ENCODE measurements at places on chromosomes 11 and 22.

DNA sequence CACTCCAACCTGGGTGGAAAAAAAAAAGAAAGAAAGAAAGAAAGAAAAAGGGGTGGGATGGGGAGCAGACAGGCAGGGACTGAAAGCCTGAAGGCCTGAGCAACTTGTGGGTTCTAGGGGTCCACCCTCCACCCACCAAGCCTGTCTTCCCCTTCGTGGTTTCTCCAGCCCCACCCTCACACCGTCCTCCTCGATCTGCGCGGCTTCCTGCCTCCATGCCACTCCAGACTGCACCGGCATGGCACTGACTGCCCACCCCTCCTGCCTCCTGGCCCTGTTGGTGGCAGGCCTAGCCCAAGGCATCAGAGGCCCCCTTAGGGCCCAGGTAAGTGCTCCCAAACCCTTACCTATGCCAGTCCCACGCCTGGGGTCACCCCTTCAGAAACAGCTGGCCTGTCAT lies at the start of gene CTSW:
CTSW (plus strand) TSS at position 221 of the 400 bp plus-strand sequence; CDS start at position 239, 18 bp downstream.
- no peak within 1 kb of the TSS for H3K4me3 ChIP-seq
- H3K27me3 ChIP-seq, result no peaks in the 10 kb centered on the region

DNA sequence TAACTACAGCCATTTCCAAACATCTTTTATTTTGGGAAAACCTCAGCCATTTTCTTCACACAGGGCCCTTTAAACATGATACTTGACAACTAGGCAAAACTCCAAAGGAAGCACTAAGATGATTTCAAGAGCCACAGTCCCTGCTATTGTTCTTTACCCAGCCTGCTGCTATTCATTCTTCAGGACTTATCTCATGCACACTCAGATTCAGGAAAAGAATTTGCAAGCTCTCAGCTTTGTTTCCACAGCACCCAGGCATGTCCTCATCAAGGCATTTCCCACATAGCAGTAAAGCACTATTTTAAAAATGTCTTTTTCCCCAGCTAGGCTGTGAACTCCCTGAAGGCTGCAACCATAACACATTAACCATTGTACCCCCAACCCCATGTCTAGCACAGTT lies 609.3 kb upstream of the CCDC90B start:
- no peak overlapping the region for H3K27ac ChIP-seq
- no peaks in the 10 kb centered on the region for H3K4me1 ChIP-seq
- H3K27me3 ChIP-seq, result no peaks in the 10 kb centered on the region
- H3K36me3 ChIP-seq, result no peaks in the 10 kb centered on the region

DNA sequence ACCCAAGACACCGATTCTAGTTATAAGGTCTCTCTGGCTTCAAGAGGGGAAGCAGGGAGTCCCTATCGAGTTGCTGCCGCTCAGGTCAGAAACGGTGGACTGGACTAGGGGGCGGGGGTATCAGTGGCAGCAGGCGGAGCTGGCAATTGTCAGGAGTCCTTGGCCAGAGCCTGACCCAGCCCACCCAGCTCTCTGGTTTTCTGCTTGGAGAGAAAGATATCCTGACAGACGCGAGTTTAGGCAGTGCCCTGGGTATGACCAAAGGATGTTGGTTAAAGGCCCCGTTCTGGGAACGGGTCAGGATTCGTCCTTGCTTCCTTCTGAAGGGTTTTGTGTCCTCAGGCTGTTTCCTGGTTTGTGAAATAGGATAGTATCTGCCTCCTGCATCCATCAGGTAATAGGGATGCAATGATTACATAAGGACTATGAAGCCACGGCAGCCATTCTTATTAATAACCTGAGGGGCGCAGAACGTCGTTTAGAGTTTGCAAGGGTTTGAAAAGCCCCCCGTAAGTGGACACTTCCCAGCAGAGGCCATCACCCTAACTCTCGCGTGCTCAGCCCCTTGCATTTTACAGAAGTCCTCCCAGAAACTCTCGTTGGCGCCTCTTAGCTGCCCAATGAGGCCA lies 700 bp upstream of the DEPDC5 start:
- H3K27ac ChIP-seq, result peak overlapping the region; percentile 95
- H3K4me3 ChIP-seq, result peak overlapping the region; percentile 88
- H3K36me3 ChIP-seq, result peaks cover 6% of the 10 kb centered on the region
- H3K4me1 ChIP-seq, result peaks cover 47% of the 10 kb centered on the region
- DNase-seq, result no peak

DNA sequence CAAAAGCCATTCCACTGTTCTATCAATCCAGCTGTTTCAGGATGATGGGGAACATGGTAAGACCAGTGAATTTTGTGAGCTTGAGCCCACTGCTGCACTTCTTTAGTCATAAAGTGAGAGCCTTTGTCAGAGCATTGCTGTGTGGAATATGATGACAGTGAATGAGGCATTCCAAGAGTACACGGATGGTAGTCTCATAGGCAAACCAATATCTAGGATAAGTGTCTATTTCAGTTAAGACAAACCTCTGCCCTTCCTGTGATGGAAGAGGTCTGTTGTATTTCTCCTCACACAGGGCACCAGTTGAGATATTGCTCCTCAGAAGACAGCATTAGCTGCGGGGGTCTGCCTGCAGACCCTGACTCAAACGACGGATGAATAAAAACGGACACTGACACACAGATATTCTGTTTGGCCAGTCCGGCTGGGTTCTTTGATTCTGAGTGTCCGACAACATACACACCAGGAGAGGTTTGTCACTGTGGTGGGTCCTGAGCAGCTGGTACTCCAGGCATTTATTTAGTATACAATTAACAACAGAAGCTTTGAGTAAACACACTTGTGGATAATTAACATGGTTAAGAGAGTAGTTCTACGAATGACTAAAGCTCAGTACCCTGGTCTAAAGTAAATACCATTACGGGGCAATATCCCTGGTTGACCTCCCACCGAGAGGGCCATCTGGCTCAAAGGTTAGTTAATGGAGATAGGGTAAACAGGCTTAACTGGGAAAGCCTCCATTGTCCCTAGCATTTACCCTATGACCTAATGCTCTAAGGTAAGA lies 121.7 kb downstream of the ZNF280B start:
- H3K27ac ChIP-seq, result no peak overlapping the region
- no peak overlapping the region for H3K4me3 ChIP-seq
- no peaks in the 10 kb centered on the region for H3K4me1 ChIP-seq
- no peaks in the 10 kb centered on the region for H3K36me3 ChIP-seq
- no peak for DNase-seq
